ENCODE measurements at places on chromosomes 11 and 22.

DNA sequence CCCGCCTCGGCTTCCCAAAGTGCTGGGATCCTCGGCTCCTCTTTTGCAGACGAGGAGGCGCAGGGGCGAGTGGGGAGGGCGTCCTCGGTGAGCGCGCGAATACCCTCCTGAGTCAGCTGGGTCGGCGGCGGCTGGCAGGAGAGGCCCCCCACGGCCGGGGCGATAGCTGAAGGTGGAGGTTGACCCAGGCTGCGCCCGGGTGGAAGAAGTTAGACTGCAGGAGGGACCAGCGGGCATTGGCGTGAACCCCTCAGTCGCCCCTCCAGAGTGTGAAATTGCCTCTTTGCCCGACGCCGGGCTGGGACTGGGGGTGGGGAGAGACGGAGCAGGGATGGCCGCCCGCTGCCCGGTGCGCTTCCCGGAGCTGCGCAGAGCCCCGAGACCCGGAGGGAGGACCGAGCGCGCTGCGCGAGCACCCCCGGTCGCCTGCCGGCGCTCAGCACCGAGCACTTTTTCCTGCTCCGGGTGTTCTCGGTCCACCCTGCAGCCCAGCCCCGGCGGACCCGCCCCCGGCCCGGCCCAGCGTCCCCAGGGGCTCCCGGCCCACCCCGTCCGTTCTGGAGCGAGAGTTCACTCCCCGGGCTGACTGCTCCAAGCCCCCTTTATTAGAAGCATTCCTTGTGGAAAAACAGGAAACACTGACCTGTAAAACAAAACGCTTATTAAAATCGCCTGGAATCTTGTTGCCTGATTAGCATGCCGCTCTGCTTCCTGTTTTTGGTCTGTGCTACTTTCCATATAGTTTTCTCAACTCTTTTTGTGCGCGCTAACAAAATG is 13.7 kb upstream of the CPT1A start:
- no peak for DNase-seq

DNA sequence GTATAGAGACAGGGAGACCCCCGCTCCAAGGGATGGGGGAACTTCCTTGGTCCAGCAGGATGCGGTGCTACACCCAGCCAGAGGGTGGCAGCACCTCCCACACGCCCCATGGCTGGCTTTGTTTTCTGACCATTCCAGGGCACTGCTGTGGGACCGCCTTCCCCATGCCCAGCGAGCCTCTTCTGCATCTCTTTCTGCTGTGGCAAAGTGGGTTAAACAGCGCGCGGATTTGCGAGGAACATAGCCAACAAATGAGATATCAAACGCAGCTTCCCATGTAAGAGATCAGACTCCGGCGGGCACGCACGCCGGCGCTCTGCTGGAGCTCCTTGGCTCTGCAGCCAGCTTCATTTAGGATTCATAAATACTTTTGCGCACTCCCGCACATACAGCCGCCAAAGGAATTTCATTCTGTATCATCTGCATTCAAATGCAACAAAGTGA is 485.8 kb upstream of the CADM1 start:
- no peak for DNase-seq

GRCh38 chr22:39938509-39939111 is 21.6 kb upstream of the TMA7B start:
- no peak for DNase-seq

DNA sequence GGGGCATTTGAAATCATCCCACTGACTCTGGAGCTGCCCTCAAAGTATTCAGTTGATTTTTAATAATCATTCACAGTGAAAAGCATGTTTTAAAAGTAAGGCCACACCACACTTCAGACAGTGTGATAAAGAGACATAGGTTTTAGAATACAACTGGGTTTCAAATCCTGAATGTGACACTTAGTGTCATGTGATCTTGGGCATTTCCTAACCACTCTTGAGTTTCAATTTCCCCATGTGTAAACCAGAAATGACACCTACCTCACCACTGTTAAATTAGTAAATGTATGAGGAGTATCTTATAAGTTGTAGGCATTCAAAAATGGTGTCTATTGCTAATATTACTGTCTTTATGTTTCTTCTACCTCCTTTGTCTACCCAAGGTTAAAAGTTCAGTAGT is 5.4 kb downstream of the TMEM123 start:
- DNase-seq: no peak

DNA sequence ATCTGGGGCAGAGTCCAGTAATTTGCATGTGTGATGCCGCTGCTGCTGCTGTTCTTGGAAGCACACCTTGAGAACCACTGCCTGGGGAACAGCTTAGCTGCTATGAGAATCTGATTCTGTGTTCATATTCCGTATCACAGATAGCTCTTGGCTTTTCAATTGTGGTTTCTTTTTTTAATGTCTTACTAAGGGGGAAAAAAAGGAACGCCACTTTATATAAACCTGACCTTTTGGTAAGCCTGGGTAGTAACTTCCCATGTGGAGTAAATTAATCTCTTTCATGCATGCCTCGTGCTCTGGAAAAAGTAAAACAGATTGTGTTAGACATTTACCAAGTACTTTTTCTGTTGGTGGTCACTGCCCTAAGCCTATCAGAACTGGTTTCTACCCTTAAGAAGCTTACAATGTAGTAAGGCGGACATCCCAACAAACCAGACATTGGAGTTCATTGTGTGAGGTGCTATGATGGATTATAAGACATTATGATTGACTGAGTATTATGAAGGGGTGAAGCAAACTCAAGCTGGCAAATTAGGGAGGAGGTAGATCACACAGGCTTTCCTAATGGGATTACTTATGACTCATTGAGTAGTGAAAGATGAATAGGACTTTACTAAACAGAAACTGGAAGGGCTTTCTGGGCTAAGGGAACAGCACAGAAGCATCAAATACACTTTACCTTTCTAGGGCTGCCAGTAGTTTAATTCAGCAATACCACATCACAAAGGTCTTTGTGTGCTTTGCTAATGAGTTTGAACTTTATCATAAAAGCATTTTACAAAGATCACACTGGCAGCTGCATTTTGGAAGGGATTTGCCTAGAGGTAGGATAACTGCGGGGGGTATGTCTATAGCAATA is 64.7 kb downstream of the MAML2 start:
- DNase-seq: no peak
